ENCODE measurements at places on chromosomes 1 and 21. TPM values are rescaled to one million over a fixed set of nuclear protein-coding genes. Genes with fewer than 3 reads are reported as not detected.

GRCh38 chr1:226425004-226425378, 17.1 kb upstream of the PARP1 start:
- H3K27me3 ChIP-seq = peaks cover 6% of the 10 kb centered on the region
- H3K36me3 ChIP-seq = no peaks in the 10 kb centered on the region
- peaks cover 11% of the 10 kb centered on the region for H3K4me1 ChIP-seq
- no peak for DNase-seq
- no peak overlapping the region for H3K4me3 ChIP-seq

DNA sequence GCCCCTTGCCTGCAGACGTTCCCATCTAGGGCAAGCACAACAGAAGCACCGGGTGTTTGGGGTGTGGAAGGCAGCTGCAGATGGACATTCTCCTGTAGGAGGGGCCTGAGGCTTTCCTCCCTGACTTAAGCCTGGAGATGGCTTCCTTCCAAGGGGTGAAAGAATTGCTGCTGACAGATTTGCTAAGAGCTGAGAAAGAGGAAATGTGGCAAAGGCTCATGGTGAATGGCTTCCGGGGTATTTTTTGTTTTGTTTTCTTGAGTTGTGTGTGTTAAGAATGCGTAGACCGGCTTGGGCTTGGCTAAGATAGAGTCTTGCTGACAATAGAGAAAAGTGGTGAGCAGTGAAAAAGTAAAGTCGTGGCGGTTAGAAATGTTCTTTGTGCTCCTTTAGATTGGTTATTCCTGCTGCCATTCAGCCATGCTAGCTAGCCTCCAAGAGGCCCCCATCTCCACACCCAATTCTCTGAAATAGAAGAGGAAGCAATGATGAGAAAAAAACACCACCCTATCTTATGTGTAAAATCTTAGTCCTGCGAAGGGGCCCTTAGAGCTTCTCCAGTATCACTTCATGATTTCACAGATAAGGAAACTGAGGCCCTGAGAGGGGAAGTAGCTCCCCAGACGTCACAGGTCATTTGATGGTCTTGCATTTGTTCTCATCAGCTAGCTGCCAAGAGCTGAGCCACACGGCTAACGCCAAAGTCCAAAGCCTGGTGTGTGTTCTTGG, 36.9 kb downstream of the EIF2D start:
- peak; percentile 31 for DNase-seq
- peaks cover 86% of the 10 kb centered on the region for H3K4me1 ChIP-seq
- H3K27me3 ChIP-seq = no peaks in the 10 kb centered on the region
- peaks cover 17% of the 10 kb centered on the region for H3K36me3 ChIP-seq
- peak overlapping the region; percentile 93 for H3K4me3 ChIP-seq

GRCh38 chr1:51336004-51336403, 5.6 kb upstream of the TTC39A start:
- no peak overlapping the region for H3K4me3 ChIP-seq
- peaks cover 7% of the 10 kb centered on the region for H3K36me3 ChIP-seq
- H3K27ac ChIP-seq = no peak overlapping the region
- DNase-seq = no peak
- H3K27me3 ChIP-seq = peaks cover 22% of the 10 kb centered on the region
- peaks cover 4% of the 10 kb centered on the region for H3K4me1 ChIP-seq

DNA sequence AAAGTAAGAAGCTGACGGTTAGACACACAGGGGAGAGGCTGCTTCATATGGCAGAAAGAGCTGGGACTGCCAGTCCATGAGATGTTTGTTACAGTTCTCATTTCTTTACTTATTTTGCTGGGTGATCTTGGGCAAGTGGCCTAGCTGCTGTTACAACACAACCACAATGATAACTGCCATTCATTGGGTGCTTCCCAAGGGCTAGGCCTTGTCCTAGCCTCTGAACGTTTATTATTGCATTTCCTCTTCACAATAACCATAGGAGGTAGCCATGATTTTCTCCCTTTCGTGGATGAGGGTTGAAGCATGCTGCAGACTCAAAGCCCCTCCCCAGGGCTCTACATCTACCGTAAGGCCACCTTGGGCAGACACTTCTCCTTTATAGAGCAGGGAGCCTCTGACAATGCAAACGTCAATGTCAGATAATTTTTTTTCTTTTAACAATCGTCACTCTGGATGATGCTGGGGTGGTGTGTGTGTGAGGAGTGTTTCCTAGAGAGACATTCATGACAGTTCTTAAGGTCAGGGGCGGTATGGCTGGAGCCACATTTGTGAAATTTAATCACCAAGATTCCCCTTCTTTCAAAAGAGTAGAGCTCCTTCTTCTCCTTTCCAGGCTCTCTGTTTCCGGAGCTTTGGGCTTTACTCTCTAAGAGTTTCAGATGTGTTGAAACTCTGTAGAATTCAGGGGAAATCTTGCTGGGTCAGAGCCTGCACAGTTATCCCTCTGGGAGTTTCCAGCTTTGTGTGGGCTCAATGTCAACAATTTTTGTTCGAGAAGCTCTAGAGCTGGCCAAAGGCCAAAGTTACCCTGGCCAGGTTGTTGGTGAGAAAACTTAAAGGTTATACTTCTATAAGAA, 138.5 kb upstream of the SGIP1 start:
- H3K36me3 ChIP-seq = no peaks in the 10 kb centered on the region

- H3K36me3 ChIP-seq = no peaks in the 10 kb centered on the region
- no peak overlapping the region for H3K27ac ChIP-seq
- H3K4me3 ChIP-seq = no peak overlapping the region
- peaks cover 23% of the 10 kb centered on the region for H3K27me3 ChIP-seq
Observed at GRCh38 chr1:20336105-20336605, 45.5 kb downstream of the VWA5B1 start.

DNA sequence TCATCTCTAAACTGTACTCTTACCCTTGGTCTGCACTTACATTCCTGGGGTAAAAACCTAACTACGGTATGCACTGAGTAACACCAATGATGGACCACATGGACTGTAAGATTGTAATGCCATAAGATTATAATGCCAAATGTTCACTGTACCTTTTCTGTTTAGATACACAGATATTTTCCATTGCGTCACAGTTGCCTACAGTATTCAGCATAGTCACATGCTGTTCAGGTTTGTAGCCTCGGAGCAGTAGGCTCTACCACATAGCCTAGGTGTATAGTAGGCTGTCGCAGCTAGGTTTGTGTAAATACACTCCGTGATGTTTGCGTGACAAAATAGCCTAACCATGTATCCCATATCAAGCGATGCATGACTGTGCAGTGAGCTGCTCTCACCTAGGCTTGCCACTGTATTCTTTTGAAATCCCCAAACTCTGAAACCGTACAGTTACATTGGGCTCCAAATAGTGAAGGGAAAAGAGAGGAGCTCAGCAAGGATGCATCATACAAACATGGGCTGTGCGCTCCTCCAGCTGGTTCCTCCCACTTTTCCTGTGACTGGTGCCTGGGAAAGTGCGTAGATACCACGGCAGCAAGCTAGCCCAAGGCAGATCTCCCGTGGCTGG, 35.2 kb downstream of the CFAP57 start:
- no peak overlapping the region for H3K27ac ChIP-seq
- H3K27me3 ChIP-seq = peaks cover 28% of the 10 kb centered on the region
- DNase-seq = no peak

DNA sequence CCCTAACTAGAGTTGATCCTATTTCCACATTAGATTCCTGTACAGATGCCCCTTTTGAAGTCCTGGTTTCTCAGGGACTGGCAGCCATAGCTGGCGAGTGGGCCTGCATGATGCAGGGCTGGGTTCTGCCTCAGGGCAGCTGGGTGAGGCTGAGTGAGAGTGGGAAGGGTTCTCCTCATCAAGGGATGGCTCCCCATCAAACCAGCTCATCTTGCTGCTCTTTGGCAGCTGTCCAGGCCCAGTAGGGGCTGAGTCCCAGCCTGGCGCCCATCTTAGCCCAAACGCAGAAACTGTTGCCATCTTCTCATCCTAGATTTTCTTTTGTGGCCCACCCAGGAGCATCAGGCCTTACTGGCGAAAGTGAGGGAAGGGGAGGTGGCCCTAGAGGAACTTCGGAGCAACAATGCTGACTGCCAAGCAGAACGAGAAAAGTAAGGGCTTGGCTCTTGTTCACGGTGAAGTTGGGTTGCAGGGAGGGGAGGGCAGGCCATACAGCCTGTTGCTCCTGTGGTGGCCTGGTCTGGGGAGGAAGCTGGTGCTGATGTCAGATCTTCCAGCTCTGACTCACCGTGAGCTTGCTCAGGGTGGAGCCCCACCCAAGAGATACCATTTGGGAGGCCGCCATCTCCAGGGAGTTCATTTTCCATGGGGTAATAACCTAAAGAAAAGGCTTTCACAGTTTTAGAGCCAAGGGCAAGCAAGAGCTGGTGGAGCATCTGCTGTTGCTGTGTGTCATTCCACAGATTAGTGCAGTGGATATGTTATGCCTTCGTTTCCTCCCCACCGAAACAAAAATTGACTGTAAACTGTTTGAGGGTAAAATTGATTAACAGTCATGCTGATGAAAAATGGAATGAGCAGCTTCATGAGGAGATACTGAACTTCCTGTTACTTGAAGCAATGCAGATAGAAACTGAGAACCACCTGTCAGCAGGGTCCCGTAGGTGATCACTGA, 34.7 kb downstream of the TUFT1 start:
- no peak overlapping the region for H3K4me3 ChIP-seq
- no peak overlapping the region for H3K27ac ChIP-seq
- no peak for DNase-seq
- no peaks in the 10 kb centered on the region for H3K27me3 ChIP-seq
- peaks cover 7% of the 10 kb centered on the region for H3K36me3 ChIP-seq

GRCh38 chr1:71967670-71968069, 314.7 kb downstream of the NEGR1 start:
- no peak for DNase-seq
- no peaks in the 10 kb centered on the region for H3K27me3 ChIP-seq
- no peaks in the 10 kb centered on the region for H3K36me3 ChIP-seq
- H3K4me3 ChIP-seq = no peak overlapping the region

GRCh38 chr1:151009206-151009587, 948 bp downstream of the PRUNE1 start:
- peak overlapping the region; percentile 98 for H3K4me3 ChIP-seq
- no peaks in the 10 kb centered on the region for H3K27me3 ChIP-seq
- no peak for DNase-seq
- no peaks in the 10 kb centered on the region for H3K36me3 ChIP-seq
- H3K4me1 ChIP-seq = peaks cover 51% of the 10 kb centered on the region

DNA sequence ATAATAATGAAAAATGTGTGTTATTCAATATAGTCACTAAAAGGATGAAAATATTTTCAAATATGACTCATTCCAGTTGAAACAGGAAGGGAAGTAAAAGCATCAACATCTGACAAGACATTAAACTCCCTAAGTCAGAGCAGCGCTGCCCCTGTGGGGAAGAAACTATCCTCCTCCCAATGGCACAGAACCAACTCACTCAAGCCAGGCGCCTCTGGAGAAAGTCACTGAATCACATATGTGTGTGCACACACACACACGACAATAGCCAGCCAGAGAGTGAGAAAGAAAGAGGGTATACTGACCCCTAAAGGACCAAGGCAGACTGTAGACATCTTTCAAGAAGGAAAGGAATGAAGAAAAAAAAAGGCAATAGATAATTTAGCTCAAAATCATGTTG, 126.9 kb downstream of the SETD4 start:
- no peaks in the 10 kb centered on the region for H3K4me1 ChIP-seq
- no peaks in the 10 kb centered on the region for H3K36me3 ChIP-seq
- no peak overlapping the region for H3K4me3 ChIP-seq
- peaks cover 12% of the 10 kb centered on the region for H3K27me3 ChIP-seq
- H3K27ac ChIP-seq = no peak overlapping the region
- no peak for DNase-seq

IL24 gene
- not detected for total RNA-seq

HPCAL4 gene
- 30.3 TPM for total RNA-seq

UBE2U gene
- total RNA-seq = not detected

All from T-helper 17 cell (primary cell).